MG63 (cell line): ENCODE measurements at places on chromosomes 2 and 18.

DNA sequence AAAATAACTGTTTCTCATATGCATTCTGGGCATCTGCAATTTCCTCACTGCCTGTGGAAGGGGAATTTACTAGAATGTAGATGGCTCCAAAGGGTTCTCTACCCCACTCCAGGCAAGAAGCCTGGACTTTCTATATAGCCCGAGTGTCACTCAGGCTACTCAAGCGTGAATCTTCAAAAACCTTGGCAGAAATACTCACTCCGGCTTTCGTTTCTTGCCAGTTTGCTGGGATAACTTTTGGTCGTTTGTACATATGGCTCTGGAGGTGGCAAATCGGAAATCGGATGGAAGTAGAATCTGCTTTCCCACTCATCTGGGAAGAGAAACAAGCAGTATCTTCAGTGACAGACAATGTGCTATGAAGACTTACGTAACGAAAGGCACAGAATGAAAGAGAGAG lies 30.7 kb downstream of the WIPF1 start:
- DNase-seq, result no peak

DNA sequence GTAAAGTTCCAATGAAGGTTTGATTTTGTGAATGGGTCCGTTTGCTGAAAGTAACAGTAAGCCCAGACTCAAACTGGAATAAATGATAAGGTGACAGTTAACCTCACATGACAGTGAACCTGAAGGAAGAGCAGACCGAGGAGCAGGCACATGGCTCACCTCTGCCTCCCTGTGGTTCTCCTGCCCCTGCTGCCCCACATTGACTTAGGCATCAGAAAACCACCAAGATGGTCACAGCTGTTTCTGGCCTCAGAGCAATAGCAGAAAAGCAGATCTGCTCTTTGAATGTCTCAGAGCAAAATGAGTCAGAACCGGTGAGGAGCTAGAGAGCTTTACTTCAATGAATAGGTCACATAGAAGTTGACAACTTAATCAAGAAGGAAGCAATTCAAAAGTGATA lies 487.6 kb downstream of the METTL4 start:
- no peak for DNase-seq

DNA sequence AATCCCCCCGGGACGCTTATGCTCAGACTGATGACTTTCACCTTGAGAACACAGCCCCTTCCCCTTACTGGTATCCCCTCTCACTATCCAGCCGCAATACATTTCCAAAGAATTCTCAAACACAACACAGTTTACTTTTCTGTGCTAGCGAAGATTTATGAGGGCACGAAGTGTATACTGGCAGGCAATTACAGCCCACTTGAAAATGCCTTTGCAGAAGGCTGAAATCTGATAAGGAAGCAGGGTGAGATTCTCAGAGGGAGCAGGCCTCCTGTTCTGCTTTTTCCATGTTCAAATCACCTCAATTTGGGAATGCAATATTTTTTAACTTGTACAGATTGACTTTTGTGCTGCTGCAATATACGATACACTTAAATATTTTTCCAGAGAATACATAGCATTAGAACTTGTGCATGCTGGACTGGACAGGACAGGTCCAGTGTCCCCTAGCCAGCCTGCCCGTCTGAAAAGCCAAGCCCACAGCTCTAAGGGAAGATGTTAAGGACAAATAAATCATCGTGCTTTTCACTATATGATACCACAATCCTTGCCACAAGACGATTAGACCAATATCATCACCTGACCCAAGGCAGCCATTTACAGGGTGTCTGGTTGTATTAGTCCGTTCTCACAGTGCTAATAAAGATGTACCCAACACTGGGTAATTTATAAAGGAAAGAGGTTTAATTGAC lies 262.1 kb downstream of the EPHA4 start:
- DNase-seq, result no peak

DNA sequence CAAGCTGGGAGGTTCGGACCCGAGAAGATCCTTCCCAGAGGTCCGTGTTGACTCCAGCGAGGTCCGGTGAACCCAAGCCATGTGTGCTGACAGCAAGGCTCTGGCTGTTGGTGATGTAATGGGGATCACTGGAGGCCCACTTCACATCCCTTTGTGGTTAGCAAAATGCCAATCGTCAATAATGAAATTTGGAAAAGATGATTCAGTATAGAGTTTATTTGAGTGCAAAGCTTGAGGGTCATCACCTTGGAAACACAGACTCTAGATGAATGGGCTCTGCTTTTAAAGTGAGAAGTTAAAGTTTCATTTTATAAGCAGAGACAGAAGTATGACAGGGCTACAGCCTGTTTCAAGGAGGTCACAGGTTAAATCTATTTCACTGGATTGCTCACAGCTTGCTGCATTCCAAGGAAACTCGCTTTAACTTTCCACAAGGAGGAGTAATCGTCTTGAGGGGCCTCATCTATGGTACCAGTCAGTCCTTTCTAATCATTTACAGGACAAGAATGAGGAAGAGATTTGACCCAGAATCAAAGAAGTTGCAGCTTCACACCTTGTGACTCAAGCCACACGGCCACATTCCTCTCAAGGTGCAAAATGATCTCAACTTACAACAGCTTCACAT lies 140.5 kb downstream of the TPO start:
- peak; percentile 48 for DNase-seq

DNA sequence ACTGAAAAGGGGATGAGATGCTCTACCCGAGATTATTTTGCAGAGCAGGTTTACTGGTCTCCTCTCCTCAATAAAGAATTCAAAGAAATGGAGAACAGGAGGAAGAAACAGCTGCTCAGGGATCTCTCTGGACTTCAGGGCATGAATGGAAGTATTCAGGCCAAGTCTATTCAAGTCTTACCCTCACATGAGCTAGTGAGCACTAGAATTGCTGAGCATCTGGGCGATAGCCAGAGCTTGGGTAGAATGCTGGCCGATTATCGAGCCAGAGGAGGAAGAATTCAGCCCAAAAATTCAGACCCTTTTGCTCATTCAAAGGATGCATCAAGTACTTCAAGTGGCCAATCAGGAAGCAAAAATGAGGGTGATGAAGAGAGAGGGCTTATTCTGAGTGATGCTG lies 60.0 kb downstream of the PIKFYVE start:
- no peak for DNase-seq

DNA sequence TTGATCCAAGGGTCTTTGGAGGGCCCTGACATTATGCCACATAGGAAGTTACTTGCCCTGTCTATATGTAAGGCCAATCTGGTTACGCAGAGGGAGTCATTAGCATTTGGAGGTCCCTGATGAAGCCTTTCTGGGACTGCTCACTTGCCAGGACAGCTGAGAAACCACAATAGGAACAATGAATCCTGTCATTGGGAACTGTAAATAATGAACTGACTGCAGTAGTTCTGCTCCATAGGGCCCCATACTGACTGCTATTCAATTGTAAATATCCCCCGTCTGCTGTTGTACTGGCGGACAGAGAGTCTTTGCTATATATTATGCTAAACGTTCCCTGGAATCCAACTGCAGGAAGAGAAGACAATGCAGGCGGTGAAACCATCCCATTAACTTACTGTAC lies 149.4 kb upstream of the DCC start:
- DNase-seq, result no peak

DNA sequence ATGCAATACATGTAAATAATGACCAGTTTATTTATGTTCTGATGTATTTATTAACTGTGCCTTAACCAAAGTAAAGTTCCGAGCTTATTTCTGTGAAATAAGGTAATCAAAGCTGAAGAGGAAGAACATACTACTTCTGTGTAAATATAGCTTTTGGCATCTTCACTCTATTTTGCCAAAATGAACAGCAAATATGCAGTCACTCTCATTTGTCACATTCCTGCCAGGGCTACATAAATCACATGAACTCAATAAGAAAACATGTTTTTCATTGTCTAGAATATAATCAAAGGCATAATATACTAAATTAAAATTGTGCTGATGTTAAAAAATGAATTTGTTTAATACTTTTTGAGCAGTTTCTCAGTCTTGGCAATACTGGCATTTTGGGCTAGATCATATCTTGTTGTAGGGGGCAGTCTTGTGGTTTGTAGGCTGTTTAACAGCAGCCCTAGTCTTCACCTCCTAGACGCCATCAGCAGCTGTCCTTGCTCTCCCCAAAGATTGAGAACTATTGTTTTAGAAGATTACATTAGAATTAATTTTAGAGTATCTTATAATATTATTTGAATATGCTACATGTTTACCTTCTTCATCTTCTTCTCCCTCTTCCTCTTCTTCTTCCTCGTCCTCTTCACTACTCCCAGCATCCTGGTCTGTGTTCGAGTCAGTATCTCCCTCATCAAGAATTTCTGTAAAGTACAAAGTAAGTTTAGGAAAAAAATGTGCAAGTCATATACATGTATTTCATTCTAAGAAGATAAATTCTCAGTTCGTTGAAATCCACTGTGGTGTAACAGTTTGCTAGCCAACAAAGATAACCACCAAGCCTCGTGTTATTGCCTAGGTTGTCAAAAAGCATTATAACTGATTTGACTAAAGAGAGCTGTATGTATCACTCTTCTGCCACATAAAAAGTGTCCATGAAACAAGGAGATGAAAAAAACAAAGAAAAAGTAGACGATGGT lies 41.5 kb downstream of the CWC22 start:
- DNase-seq, result no peak

DNA sequence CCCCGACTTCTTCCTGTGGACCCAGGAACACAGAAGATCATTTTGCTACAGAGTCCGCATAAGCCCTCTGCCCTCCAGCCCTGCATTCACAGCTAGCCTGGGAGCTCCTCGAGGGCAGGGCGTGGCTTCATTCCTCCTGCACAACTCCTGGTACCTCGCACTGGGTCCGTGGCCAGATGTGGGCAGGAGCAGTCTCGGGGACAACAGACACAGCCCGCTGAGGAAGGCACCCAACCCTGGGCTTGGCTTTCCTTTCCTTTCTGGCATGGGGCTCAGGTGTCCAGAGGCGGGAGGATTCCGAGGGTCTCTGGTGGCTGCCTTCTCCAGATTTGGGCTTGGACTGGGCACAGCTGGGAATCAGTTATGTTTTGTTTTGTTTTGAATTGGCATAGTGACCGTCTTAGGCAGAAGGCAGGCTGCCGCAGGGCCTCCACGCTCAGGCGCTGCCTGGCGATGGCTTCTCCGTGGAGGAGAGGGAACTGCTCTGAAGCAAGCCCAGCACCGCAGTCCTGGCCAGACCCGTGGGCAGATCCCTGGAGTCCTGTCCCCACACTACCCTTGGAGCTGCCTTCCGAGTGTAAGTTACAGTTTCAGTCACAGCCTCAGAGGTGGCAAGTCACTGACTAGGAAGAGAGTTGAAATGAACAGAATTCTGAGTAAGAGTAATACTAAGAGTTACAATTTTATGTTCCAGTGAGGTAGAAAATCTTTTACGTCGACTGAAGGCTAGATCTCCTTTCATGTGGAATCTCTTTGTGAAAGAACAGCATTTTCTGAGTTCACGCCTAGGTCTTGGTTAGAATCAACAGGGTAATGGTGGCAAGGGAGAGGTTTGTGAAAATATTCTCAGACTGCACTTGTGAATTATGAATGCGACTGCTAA lies 47.9 kb downstream of the LDLRAD4 start:
- no peak for DNase-seq

DNA sequence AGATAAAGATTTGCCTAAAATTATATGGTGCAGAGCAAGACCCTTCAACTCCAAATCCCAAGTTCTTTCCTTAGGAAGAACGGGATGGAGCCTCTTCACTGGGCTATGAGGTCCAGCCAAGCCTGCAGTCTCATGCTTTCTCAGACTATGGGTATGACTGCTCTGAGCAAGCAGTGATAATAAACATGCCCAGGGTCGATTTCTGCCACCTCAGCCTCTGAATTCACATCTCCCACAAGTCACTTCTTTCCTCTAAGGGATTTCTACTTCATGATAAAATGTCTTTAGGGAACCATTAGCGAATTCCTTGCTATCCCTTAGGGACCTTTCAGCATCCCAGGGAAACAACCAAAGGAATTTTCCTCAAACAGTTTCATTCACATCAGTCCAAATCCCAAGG lies 94.8 kb downstream of the GFPT1 start:
- DNase-seq, result no peak

DNA sequence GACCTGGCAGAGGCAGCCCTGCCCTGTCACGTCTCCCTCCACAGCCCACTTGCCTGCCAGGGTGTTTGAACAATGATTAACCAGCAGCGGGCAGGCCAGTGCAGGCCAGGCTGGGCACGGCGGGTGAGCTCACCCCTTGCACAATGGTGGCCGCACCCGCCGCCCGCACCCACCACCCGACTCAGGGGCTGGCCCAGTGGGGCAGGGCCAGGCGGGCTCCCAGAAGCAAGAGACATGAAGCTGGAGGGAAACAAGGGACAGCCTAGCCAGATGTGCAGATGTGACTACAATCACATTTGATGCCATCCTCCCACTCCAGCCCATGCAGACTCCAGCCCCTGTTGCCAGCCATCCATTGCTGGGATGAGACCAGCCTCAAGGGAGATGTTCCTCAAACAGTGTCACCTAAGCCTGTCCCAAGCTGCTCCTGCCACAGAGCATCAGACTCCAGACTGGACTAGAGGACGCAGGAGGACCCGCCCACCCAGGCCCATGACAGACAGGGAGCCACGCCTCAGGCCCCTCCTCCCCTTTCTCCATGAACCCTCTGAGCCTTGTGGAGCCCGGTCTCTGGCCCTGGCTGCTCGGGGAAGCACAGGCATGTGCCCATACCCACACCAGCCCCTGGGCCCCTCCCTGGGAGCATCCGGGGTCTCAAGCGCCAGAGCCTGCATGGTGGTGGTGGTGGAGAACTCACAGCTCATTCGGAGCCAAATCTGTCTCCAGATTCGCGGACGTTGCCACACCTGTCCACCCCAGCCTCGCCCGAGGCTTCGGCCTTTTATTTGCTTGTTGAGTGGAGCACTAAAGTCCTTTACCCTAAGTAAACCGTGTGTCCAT lies 45.0 kb downstream of the SDC1 start:
- peak; percentile 76 for DNase-seq

DNA sequence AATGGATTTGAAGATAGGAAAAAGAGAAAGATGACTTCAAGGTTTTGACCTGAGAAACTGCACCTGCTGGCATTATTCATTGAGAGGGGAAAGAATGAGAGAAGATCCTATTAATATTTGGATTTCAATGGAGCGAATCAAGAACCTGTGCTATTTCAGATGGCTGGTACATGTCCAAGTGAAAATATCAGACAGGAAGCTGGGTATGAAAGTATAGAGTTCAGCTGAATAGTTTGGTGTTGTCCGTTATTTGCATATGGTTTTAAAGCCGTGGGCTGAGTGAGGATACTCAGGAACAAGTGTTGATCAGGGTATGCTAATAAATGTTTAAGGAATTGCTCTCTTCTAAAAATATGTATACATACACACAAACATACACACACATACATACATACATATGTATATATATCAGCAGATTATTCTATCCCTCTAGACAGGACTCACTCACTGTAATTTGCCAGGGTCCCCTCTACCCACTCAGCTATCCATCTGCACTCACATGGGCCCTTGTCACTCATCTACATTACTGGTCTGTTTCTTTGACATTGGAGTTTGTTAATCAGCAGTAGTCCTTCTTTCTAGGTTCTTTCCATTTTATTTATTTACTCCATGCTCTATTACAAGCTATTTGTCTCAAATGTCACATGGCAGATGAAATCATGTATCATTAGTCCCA lies 33.9 kb upstream of the IKZF2 start:
- DNase-seq, result no peak

- no peak for DNase-seq
Observed at GRCh38 chr2:156098506-156098905, 234.0 kb downstream of the NR4A2 start.
